ENCODE measurements at places on chromosomes 1 and 21. TPM values are rescaled to one million over a fixed set of nuclear protein-coding genes. Genes with fewer than 3 reads are reported as not detected.

Gene PGBD5
- not detected for total RNA-seq

Gene KRTAP15-1
- not detected for total RNA-seq

Gene CTNNBIP1
- total RNA-seq = 7.5 TPM

Gene OPTC
- not detected for total RNA-seq

Gene APOBEC4
- not detected for total RNA-seq

Gene ACTL8
- not detected for total RNA-seq

Gene OR10J1
- not detected for total RNA-seq
